ENCODE measurements at places on chromosomes 4 and X.

DNA sequence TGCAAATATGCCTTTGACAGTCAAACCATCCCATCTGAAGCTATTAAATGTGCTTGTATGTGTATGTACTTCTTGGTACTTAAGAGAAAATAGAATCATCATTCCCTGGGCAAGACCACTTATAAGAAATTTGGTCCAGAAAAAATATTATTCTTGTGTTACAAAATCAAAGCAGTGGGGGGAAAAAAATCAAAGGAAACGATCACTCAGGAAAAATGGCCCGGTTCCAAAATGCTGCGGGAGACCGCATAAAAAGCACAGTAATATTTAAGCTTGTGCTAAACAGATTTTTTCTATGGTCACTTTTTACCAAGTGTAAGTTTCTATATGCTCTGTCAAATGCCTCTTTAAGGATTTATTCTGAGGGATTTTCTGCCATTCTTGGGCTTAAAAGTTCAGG lies 36.1 kb downstream of the RAI2 start:
- DNase-seq: no peak

DNA sequence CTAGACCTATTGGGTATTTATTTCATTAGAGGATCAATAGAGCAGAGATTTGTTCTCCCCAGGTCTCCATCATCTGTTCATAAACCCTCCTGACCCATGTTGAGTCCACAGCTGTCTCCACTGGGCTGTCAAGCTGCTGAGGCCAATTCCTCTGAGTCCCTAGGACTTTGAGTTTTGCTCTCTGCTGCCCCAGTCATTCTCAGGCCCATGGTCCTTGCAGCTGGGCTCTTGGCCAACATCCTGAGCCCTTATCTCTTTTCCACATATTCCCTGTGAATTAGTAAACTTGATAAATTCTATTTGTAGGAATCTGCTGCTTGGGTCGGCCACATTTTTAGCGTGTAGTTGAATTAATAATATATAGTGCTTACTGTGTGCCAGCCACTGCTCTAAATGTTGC lies 41.9 kb downstream of the FHL1 start:
- DNase-seq: no peak

GRCh38 chr4:41360921-41361793 lies 104.4 kb downstream of the UCHL1 start:
- DNase-seq: peak; percentile 53

GRCh38 chrX:5397409-5397808 lies 831.3 kb downstream of the NLGN4X start:
- DNase-seq: no peak

- no peak for DNase-seq
These were observed 563.5 kb downstream of the PCDH7 start for GRCh38 chr4:31283679-31284078.

- no peak for DNase-seq
These were observed 122.9 kb upstream of the RASGEF1B start for GRCh38 chr4:81594490-81595159.

DNA sequence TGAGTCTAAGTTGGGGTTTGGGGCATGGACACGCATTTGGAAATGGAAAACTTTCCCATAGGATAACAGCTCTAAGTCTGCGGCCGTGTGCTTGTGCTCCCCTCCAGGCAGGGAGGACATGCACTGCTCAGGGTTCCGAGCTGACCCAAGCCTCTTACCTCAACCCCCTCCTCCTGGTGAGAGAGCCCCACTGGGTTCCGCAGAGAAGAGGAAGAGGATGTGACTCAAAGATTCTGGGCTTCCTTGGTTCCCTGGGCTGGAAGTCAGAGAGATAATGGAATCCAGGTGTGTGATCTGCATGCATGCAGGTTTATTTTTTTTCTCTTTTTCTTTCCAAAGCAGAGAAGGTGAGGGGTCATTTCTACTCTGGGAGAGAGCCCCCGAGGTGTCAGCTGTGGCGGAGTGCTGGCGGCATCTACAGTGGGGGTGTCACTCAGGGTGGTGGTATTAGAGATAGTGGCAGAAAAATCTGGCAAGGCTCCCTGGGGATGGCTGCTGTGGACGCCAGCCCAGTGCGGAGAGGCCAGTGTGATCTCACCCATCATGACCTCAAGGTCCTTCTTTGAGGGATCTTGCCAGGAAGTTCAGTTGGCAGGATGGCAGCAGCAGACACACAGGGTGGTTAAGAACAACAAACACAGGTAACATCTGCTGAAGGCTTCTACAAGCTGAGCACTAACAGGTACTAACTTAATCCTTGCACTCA lies 168.7 kb upstream of the HAND2 start:
- no peak for DNase-seq

DNA sequence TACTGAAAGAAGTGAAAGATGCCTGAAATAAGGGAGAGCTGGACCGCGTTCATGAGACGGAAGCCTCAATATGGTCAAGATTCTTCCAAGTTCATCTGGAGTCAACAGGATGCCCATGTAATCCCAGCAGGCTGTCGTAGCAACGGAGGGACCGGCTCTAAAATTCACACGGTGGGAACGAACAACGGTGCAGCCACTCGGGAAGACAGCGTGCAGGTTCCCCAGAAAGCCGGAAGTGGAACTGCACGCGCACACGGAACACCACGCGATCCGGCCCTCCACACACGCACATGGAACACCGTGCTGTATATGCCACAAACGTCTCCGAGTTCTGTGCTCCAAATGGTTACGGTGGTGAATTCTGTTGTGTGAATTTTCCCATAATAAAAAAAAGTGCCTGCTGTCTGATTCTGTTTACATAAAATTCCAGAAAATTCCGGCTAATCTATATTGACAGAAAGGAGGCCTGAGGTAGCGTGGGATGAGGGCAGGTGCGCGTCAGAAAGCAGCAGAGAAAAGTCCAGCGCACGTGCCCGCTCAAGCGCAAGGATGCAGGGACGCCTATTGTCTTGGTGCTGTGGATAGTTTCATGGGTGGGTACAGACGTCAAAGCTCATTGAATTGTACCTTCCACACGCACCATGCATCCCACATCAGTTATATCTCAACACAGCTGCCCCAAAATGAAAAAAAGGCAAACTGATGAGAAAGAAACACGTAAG lies 31.2 kb downstream of the PPP2R3B start:
- no peak for DNase-seq

GRCh38 chr4:124483048-124483906 lies 229.3 kb downstream of the ANKRD50 start:
- no peak for DNase-seq

- DNase-seq: no peak
These were observed 22.3 kb upstream of the FGFR3 start for GRCh38 chr4:1770791-1771231.

- no peak for DNase-seq
These were observed 48.7 kb downstream of the DDX60 start for GRCh38 chr4:168269896-168270295.

DNA sequence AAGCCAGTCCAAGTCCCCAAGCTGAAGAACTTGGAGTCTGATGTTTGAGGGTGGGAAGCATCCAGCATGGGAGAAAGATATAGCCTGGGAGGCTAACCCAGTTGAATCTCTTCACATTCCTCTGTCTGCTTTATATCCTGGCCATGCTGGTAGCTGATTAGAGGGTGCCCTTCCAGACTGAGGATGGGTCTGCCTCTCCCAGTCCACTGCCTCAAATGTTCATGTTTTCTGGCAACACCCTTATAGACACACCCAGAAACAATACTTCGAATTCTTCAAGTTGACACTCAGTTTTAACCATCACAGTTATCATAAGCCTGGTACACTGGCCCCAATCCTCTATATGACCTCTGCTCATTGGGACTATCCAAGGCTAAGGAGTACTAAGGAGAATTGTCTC lies 124.1 kb upstream of the WDR1 start:
- DNase-seq: no peak

DNA sequence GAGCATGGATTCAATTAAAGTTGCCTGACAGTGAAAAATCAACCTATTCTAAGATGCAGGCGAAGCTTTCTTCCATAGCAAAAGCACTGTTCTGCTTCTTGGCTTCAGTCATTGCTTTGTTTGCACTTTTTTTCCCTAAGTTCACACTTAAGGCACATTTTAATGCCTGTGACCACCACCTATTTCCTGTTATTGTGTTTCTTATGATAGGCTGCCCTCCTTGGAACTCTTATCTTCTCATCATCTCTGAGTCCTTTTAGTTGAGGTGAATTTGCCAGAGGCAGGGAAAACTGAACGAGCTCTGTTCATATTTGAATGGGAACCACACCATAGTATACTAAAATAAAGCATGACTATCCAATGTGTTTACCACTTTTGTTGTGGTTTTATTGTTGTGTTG lies 119.8 kb downstream of the SPCS3 start:
- no peak for DNase-seq

DNA sequence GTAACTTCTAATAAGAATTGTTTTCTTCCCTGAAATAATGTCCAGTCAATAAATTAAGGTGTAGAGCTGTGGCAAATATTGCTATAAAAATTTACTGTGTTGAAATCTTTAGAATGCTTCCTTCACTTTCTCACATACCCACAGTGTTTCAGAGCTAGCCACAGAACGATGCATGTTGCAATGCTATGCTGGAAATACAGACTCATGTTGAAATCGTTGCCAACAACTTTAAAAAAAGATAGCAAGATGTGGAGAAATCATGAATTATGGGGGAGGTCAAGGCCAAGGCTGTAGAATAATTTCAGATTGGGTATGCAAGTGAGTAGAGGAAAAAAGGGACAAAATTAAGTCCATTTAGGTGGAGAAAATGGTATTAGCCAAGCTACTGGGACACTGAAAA lies 204.8 kb downstream of the VEGFC start:
- no peak for DNase-seq

DNA sequence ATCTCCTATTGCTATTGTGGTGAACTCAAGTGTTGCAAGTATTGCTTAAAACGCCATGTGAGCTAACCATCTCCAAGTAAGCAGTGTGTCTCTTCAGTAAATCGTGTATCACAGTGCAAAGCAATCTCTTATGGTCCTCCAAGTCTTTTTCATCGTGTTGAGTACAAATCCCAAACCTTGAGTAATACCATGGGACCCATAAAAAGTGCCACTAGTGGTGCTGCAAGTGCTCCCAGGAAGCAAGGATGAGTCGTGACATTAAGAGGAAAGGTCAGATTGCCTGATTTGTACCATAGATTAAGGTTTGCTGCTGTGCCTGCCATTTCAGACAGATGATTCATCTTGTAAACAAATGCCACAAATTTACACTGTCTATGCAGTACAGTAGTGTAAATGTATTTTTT lies 66.9 kb upstream of the BMPR1B start:
- no peak for DNase-seq
